Left kidney (tissue), 8 donors: ENCODE measurements at places on chromosomes 3 and 15. TPM values are rescaled to one million over a fixed set of nuclear protein-coding genes. Genes with fewer than 3 reads are reported as not detected.

GRCh38 chr3:42703695-42704025 is 1.1 kb upstream of the HHATL start:
- DNase-seq, result no peak

- DNase-seq, result no peak
These were observed 2.5 kb upstream of the MST1R start for GRCh38 chr3:49906073-49906743.

The ADGRG7 gene
- polyA plus RNA-seq, result not detected

DNA sequence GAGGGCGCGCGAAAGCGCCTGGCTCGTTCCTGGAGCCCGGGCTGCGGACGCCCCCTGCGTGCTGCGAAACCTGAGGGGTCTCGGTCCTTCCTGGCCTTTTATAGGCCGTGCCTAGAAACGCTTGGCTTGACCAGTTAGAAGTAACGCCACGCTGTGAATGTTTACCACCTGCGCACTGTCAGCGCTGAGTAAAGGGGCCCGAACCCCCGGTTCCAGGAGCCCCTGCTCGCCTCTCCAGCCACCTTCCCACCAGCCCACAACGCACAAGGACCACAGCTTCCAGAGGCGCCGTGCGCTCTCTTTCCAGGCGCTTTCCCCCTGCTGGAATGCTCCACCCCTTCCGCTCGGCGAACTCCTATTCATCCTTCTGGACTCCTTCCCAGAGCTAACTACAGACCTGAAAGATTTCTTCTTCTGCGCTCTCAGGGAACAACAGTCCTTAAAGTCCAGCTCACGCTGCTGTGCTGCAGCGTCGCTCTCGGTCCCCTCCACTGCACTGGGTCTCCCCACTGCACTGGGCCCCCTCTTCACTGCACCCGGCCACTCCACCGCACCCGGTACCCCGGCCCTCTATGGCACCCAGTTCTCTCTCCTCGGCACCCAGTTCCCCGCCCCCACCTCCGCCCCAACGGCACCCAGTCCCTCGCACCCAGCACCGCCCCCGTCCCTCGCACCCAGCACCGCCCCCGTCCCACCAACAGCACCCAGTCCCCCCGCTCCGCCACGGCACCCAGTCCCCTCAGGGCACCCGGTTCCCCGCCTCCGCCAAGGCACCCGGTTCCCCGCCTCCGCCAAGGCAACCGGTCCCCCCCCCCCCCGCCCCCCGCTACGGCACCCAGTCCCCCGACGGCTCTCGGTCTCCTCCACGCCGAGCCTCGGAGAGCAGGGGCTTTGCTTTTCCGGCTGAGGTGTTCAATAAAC is 69.8 kb downstream of the SQOR start:
- no peak for DNase-seq

DNA sequence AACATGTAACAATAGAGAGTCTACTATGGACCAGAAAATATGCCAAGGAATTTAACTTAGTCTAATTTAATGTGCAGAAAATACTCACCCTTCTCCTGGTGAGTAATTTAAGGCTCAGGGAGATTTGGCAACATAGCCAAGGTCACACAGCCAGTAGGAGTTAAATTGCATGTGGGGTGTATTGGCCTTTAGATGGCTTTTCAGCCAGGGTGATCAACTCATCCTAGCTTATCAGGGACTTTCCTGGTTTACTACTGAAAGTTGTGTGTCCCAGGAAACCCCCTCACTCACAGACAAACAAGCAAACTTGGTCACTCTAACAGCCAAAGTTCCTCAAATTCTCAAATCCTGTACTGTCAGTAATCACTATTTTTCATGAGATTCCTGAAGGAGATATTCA is 2.6 kb upstream of the SLC9A9 start:
- DNase-seq, result no peak

The CPLX3 gene
- not detected for polyA plus RNA-seq

- no peak for DNase-seq
These were observed 51.8 kb downstream of the CTDSPL start for GRCh38 chr3:37913522-37913921.

DNA sequence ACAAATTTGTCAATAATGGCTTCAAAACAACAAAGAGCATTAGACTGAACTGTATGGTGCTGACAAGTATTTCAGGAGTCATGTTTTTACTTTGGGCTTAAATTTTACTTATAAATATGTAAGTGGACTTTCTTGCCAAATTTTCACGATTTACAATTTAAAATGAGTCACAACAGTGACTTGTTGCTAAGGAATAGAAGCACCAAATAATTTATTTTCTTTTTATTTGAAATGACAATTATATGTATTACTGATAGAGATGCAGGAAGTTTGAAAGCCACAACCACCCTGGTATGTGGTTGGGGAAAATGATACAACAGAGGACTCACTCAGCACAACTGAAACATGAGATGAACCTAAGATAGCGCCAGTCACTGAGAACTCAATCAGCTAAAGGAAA is 90.3 kb downstream of the FMN1 start:
- no peak for DNase-seq

The SPTBN5 gene
- 2.8 TPM for polyA plus RNA-seq

GRCh38 chr15:77001966-77002365 is 7.0 kb downstream of the PSTPIP1 start:
- DNase-seq, result no peak

- no peak for DNase-seq
These were observed 24.5 kb downstream of the ABHD6 start for GRCh38 chr3:58261954-58262666.

The IRAK2 gene
- polyA plus RNA-seq, result 1.00 TPM

DNA sequence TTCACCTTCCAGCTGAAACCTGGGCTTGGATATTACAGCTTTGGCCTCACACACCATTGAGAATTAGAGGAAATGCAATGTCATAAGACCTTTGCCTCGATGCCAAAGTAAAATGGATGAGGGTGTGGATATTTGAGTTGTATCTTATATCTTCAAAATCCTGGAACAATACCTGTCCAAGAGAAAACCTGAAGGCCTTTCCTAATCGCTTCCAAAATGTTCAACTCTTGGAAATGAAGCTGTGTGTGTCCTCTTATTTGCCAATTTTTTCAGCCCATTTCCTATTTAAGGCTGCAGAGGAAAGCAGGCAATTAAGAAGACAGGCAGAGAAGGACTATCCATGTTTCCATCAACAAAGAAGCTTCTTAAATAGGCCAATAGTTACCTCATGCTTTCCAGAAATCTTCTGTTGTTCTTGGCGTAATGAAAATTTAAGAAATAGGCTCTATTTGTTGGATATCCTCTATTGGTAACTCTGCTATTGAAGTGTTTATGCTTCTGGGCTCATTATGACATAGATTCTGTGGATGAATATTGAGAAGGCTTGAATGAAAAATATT is 99.5 kb upstream of the ZBTB20 start:
- DNase-seq, result no peak

DNA sequence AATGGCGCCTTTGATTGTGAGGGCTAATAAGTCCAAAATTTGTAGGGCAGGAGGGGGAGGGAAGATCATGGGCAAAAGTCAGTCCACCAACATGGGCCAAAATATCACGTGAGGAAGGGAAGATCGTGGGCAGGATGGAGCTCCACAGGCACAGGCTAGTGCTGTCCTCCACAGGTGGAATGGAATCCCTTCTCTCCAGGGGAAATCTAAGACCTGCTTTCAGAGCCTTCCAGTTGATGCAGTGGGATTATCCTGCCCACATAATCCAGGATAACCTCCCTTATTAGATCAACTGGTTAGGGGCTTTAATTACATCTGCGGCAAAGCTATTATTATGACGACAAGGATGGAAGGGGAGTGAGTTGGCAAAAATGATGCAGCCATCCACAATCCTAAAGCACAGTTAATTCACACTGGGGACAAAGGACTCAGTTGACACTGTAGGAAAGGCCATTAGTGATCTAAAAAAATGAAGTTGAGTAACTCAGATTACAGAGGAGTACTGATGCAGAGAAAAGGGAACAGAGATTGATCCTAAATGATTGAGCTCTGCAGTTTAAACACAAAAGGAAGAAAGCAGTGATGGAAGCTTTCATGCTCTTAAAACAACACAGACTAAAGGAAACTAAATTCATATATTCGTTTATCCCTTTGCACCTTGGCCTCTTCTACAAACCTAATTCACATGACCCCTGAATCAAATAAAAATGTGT is 159.8 kb downstream of the AKAP13 start:
- DNase-seq, result no peak

DNA sequence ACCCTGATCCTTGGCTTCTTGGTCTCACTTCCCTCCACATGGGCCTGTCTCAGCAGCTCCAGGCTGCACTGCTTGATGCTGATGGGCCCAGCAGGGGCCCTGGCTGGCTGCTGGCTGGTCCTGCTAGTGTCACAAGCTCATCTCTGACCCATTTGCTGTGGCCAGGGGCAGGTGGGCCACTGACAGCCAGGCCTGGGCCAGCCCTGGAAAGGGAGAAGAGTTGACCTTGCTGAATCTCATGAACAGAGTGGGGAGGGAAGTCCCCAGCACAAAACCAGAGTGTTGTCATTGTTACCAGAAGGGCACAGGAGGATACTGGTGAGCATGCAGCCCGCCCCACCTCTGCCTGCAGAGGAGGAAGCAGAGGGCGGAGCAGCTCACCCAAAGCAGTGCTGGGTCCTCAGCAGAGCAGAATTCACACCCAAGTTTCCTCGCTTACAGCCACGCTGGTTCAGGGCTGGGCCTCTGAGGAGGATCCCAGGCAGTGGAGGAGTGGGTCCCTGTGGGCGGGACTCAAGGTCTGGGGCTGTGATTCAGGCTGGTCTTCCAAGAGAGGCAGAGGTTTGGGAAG is 7.6 kb upstream of the KLF15 start:
- DNase-seq, result no peak

The SLC28A2 gene
- 1.0 TPM for polyA plus RNA-seq

- DNase-seq, result no peak
These were observed 134.1 kb downstream of the NLGN1 start for GRCh38 chr3:173531602-173532001.

The GPR149 gene
- polyA plus RNA-seq, result not detected

The RPP25 gene
- polyA plus RNA-seq, result 3.1 TPM

The GOLGA8S gene
- 1.4 TPM for polyA plus RNA-seq

- DNase-seq, result no peak
These were observed 117.9 kb downstream of the LIPC start for GRCh38 chr15:58549785-58550074.

The TMEM212 gene
- polyA plus RNA-seq, result 0.32 TPM
